Activated CD4-positive, alpha-beta T cell treated with anti-CD3 and anti-CD28 coated beads for 48 hours (primary cell): ENCODE measurements at places on chromosomes 7 and 10.

GRCh38 chr10:115706488-115707076, 566.4 kb downstream of the GFRA1 start:
- DNase-seq = no peak

- DNase-seq = no peak
Observed at GRCh38 chr10:47018026-47018735, 107.0 kb downstream of the PTPN20 start.

DNA sequence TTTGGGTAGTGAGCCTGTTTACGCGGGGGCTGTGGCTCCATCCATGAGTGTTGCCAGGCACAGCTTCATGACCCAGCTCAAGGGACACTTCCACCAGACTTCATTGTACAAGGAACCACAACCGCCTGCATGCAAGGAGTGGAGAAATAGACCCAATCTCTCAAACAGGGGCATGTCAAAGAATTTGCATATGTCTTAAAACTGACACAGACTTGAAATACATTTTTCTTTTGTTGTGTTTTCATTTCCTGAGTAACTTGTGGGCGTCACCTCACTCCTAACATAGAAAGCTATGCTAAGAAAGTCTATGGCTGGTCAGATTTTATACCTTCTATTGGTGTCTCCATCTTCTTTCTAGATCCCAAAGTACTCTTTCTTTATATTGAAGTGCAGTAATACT, 266.2 kb upstream of the RNF32 start:
- DNase-seq = no peak

DNA sequence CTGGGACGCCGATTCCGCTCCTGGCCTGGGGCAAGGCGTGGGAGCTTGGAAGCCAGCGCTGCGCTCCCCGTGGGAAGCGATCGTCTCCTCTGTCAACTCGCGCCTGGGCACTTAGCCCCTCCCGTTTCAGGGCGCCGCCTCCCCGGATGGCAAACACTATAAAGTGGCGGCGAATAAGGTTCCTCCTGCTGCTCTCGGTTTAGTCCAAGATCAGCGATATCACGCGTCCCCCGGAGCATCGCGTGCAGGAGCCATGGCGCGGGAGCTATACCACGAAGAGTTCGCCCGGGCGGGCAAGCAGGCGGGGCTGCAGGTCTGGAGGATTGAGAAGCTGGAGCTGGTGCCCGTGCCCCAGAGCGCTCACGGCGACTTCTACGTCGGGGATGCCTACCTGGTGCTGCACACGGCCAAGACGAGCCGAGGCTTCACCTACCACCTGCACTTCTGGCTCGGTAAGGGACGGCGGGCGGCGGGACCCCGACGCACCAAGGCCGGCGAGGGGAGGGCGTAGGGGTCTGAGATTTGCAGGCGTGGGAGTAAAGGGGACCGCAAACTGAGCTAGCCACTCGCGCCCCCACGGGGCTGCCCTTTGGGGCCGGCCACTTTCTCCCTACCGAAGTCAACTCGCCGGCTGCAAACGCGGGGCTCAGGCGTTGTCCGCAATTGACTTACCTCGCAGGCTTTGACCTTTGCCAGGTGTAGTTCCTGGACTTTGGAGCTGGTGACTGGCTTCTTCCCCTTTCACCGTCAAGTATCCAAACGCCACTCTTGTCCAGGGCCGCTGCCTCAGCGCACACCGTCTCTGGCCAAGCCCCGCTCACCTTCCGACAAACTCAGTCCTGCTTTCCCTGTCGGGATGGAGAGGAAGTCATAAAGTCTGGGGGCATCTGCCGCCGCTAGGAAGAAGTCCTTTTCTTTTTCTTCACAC, at the start of gene SCIN:
TSS of gene SCIN (plus strand) at position 187 of the 928 bp plus-strand sequence. CDS start at position 254, 67 bp downstream.
- DNase-seq = peak; percentile 28

DNA sequence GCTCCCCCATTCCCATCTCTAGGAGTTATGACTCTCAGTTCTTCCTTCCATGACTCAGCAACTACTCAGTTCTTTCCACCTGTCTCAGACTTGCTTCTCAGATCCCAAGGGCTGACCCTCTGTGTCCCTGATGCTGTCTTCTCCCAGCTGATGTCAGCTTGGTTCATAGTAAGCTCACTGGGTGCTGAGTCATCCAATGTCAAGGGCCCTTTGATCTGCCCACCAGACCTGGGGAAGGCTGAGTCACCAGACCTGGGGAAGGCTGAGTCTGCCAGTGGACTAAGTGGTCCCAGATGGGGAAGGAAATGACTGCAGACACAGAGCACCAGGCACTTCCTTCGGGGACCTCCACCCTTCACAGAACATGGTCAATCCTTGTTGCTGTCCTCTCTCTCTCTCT, 76.1 kb upstream of the ZEB1 start:
- DNase-seq = peak; percentile 75

- DNase-seq = no peak
Observed at GRCh38 chr7:27361522-27361921, 118.9 kb downstream of the EVX1 start.

GRCh38 chr10:114179148-114179547, at the start of gene TDRD1:
TDRD1 (plus strand) TSS chr10:114179353; CDS start chr10:114187832, 8,479 bp downstream.
- DNase-seq = no peak

DNA sequence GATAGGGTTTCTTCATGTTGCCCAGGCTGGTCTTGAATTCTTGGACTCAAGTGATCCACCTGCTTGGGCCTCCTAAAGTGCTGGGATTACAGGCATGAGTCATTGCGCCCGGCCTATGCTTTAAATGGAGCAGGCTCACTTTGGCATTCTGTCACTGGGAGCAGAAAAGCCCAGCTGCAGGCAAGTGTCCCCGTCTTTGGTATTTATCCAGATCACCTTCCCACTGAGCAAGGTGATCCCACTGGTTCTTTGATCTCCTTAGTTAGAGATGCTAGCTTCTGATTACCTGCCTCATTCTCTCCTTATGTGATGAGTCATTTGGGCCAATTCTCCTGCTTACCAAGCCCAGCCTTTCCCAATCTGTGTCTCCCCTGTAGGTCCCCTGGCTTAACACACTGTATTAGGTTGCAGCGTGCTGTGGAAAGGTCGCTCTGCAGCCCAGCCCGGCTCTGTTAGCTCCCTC, 39.3 kb downstream of the SPDYE5 start:
- DNase-seq = no peak

DNA sequence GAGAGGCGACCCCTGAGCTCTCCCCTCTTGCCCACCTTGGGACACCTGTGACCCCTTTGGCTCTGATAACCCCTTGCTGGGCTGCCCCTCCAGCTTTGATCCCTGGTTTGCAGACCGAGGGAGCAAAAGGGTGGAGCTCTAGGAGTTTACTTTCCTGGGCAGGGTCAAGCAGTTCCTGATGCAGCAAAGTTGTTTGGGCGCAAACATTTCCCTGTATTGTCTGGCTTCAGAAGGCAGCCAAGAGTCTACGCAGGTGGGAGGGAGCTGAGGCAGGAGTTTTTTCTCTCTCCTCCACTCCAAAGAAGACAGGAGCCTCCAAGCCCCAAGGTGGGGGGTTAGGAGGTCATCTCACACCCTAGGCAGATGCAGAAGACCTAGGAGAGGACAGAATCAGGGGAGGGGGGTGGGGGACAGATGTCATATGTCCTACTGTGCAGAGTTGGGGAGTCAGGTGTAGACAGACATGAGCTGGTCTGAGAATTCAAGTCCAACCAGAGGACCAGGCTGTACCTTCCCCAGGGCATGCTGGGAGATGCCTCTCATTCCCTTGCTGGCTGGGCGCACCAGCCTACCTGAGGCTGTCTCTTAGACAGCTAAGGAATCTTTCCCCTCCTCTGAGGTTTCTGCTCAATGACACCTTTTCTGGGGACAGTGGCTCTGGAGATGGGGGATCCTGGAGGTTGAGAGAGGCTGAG, 20.5 kb downstream of the TMEM270 start:
- DNase-seq = no peak

DNA sequence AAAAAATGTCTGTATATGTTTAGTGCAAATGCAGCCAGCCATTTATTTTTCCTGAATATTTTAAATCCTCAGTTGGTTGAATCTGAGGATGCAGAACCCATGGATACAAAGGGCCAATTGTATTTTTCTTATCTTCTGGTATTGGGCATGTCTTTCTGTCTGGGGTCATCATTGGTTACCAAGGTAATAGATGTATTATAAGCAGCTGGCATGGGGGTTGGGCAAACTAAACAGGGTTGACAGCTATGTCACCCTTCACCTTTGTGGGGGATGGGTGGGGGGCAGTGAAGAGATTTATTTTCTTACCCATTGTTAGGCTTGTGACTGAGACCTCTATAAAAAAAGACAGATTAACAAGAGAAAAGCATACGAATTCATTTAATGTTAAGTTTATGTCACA, 38.8 kb downstream of the CDHR3 start:
- no peak for DNase-seq
